Testis (tissue), 5 donors: ENCODE measurements at places on chromosomes 5 and 9. TPM values are rescaled to one million over a fixed set of nuclear protein-coding genes. Genes with fewer than 3 reads are reported as not detected.

- DNase-seq: no peak
These were observed 195.1 kb upstream of the CDKN2B start for GRCh38 chr9:22204240-22204639.

- no peak for DNase-seq
These were observed 254.2 kb downstream of the RFX3 start for GRCh38 chr9:3271581-3271980.

- DNase-seq: no peak
These were observed 144.6 kb upstream of the SLC30A5 start for GRCh38 chr5:68949256-68949655.

The TBC1D13 gene
- 14.3 TPM for total RNA-seq
